ENCODE measurements at places on chromosomes 7 and 10. TPM values are rescaled to one million over a fixed set of nuclear protein-coding genes. Genes with fewer than 3 reads are reported as not detected.

- peak; percentile 32 for DNase-seq
These were observed 2.8 kb upstream of the BCL7B start for GRCh38 chr7:73560109-73560835.

DNA sequence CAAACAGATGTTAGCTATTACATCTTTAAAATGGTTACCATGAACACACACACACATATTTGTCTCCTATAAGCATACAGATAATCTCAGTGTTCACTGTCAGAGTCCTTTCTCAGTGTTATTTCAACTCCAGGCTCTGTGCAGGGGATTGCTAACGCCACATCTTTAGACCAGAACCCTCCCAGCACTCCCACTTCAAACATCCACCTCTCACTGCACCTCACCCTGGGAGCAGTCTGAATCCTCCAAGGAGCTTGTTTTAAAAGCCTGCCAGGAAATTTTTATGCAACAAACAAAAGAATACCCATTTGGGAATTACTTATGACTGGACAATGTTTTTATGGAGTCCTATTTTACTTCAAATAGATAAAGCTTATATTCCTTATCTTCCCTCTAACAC, 107.4 kb downstream of the PARD3 start:
- peak; percentile 55 for DNase-seq

GRCh38 chr10:80405626-80406025, 2.7 kb upstream of the PRXL2A start:
- peak; percentile 81 for DNase-seq

- DNase-seq = no peak
These were observed 23.7 kb downstream of the GSDME start for GRCh38 chr7:24733414-24734060.

DNA sequence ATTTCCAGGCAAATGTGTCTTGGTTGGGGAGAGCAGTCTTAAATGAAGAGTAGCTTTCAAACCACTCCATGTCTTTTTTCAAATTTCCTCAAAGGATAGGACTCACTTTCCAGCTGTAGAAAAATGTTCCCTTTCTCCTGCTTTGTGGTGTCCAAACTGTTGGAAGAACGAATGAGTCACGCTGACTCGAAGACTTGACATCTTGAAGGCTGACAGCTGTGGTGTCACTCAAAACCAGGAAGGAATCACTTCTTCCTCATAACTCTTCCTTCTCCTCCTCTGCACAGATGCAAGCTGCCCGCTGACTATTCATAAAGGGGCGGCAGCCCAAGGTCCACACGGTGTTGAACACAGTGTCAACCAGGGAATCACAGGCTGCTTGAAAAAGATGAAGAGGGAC, 19.2 kb downstream of the PLA2G12B start:
- no peak for DNase-seq

DNA sequence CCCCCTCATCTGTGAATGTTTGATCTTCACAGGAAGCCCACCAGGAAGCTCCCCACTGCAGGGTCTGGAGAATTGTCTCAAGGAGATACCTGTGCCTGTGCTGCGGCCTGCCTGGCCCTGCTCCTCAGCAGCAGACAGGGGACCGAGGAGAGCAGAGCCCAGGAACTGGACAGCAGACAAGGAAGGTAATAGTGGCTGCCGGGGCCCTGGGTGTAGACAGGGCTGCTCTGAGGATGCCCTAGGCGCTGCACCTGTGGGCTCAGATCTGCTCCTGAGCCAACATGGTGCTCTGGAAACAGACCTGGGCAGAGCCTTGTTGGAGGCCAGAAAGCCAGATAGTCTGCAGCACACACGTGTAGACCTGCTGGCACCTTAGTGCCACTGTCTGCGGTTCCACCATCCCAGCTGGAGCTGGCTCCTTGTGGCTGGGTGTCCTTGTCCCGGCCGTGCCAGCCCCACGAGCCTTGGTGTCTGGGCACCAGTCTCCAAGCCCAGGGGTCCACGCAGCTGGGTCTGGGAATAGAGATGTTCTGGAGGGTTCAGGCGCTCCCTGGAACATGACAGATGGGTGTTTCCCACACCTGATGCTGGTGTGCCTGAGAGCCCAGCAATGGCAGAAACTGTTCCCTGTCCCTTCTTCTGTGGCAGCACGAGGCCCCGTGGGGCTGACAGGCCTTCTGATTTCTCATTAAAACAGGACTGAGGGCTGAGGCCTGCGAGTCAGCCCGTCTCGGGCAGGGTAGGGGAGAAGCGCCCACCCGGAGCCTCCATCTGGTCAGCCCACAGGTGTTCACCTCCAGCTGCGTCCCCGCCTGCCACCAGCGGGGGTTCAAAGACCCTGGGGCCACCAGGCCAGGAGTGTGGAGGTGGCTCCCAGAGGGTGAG, 44.7 kb downstream of the ZNF467 start:
- DNase-seq = no peak

- no peak for DNase-seq
These were observed 546.4 kb upstream of the FZD8 start for GRCh38 chr10:36188461-36188860.

DNA sequence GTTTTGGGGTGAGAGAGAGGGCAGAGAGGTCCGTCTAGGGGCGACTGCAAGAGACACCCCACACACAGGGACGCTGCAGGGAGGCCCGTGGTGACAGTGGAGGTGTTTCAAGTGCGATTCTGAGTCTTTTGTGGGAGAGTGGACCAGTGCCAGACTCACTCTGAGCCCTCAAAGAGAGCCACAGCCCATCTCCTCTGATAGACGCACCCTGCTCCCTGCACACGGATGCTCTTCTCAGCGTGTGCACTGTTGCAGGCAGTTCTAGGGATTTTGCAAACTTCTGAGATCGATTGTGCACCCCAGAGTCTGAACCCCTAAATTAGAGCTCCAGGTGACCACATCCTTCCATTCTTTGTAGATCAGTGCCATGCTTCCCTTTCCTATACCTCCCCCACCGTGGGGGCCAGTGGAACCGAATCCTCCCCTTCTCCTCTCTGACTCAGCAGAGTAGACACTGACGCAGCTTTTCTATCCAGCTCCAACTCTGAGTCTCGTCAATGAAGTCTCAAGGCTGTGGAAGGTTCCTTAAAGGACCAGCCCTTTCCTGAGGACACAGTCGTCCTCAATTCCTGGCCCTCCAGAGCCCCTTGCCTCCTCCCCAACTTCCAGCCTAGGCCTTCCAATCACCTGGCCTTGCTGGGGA, 83.8 kb downstream of the TMEM130 start:
- DNase-seq = no peak

- DNase-seq = no peak
These were observed 216.4 kb downstream of the ELFN1 start for GRCh38 chr7:1886361-1887064.

Gene LIPJ
- 0.13 TPM for total RNA-seq

Gene TMEM273
- total RNA-seq = 9.5 TPM

GRCh38 chr10:30028006-30028737, 31.2 kb downstream of the JCAD start:
- DNase-seq = peak; percentile 81

GRCh38 chr7:151632750-151633515, 113.2 kb upstream of the RHEB start:
- DNase-seq = peak; percentile 52

Gene BTBD16
- 0.27 TPM for total RNA-seq

DNA sequence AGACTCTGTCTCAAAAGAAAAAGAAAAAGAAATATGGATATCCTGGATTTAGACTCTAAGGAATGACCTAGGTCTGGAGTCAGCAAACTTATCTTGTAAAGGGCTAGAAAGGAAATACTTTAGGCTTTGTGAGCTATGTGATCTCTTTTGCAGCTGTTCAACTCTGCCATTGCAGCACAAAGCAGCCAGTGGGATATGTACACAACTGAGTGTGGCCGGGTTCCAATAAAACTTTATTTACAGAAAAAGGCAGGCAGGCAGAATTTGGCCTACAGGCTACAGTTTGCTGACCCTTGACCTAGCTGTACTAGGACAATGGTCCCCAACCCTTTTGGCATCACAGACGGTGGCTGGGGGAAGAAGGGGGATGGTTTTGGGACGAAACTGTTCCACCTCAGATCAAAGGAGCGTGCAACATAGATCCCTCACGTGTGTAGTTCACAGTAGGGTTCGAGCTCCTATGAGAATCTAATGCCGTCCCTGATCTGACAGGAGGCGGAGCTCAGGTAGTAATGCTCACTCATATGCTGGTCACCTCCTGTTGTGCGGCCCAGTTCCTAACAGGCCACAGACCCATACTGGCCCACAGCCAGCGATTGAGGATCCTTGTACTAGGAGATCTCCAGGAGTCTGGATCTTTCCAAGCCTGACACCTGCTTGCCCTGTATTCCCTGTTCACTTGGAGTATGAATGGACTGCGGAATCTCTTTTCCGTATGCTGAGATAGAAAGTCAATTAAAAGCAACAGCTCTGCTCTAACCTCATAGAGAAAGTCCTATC, 63.0 kb downstream of the CUL1 start:
- peak; percentile 17 for DNase-seq

Gene H2BK1
- total RNA-seq = not detected

GRCh38 chr7:130299866-130300265, 6.9 kb downstream of the CPA4 start:
- DNase-seq = peak; percentile 88

Gene CYP2C19
- not detected for total RNA-seq

Gene PAPOLB
- total RNA-seq = 0.22 TPM

Gene BICC1
- 23.8 TPM for total RNA-seq

Gene PMS2
- total RNA-seq = 13.2 TPM

- no peak for DNase-seq
These were observed 129.9 kb downstream of the NOC3L start for GRCh38 chr10:94232711-94233383.

Gene SFMBT2
- 7.7 TPM for total RNA-seq

GRCh38 chr10:123519861-123520260, 146.3 kb upstream of the GPR26 start:
- no peak for DNase-seq

Gene PSD
- total RNA-seq = 6.1 TPM

- no peak for DNase-seq
These were observed 13.4 kb downstream of the LRRC27 start for GRCh38 chr10:132345345-132345744.

Gene ZNF425
- total RNA-seq = 3.4 TPM

DNA sequence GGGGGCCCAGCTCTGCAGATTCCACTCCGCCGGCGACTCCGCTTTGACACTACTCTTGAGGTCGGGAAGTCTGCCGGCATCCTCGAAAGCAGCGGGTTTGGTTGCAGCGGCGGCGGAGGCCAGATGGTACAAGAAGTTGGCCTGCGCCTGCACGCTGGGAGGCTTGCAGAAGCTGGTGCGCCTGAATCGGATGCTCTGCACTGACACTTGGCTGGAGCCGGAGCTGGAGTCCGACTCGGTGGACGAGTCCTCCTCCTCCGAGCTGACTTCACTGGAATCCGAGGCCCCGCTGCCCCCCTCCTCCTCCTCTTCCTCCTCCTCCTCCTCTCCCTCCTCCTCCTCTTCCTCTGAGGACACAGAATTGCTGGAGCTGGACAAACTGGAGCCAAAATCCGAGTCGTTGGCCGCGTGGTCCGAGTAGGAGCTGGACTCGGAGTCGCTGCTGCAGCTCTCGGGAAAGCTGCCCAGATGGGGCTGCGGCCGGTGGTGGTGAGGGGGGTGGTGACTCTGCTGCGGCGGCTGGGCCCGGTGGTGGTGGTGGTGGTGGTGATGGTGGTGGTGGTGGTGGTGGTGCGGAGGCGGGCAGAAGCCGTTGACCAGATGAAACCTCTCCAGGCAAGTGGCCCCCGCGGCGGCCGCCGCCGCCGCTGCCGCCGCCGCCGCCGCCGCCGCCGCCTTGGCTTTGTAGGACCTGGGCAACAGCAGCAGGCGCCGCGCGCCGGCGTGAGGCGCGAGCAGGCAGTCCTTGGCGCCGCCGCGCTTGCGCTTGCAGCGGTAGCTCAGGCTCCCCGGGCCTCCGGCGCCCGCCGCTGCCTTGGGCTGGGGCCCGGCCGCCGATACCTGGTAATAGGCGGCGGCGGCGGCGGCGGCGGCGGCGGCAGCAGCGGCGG, 9.0 kb downstream of the SKIDA1 start:
- DNase-seq = peak; percentile 82

GRCh38 chr10:15719049-15719898, 448 bp downstream of the ITGA8 start:
- peak; percentile 61 for DNase-seq

DNA sequence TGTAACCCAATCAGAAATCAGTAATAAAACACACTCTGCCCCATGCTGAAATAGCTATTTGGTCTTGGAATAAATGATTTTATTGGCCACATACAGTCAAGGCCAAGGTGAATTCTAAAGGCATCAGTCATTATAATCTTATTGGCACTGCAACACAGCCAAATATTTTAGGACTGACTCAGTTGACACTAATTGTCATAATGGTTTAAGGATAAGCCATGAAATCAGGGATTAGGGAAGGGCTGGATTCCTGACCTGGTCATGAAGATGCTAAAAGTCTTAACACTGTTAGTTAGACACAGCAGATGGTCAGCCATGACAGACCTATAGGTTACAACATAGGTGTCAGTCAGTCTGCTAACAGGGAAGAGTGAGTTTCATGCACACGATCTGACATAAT, 330.3 kb upstream of the NPSR1 start:
- DNase-seq = no peak

Gene TRIL
- 16.9 TPM for total RNA-seq

Gene ARMH3
- total RNA-seq = 7.1 TPM

Gene A1CF
- total RNA-seq = not detected

DNA sequence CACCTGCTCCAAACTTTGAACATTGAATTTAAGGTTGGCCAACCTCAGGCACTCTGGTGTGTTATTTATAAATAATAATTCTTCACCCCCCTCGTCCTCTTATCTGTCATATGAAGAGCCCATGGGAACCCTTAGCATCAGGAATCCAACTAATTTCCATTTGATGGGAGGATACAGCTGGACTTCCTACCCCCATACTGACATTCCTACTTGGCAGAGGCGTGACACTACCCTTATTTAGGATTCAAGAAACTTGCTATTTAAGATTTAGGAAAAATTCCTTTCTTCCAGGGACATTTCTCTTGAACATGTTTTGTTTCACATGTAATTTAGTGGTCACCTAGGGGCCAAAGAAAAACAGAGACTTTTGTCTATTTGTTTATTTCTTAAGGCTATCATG, 171.9 kb upstream of the NRP1 start:
- no peak for DNase-seq

- DNase-seq = no peak
These were observed 6.2 kb downstream of the PAXIP1 start for GRCh38 chr7:154996756-154997155.

GRCh38 chr7:13021566-13022300, 334.3 kb downstream of the ARL4A start:
- DNase-seq = no peak

DNA sequence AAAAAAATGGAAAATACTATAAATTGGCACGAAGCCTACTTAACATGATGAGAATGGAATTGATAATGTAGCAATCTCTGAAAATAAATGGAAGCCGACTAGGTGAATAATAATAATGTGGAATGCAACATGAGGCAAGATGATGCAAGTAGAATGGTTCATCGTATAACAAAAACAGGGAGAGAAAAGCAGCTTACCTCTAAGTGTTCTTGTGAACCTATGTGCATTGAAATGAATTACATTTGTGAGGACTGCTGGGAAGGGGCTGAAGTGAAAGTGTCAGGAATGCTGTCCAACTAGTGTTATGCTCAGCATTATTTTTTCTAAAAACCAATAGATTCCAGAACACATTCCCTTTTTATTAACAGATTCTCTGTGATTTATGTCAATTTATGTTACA, 440.6 kb upstream of the LRRN3 start:
- DNase-seq = no peak
